ENCODE measurements at places on chromosomes 2 and 18.

DNA sequence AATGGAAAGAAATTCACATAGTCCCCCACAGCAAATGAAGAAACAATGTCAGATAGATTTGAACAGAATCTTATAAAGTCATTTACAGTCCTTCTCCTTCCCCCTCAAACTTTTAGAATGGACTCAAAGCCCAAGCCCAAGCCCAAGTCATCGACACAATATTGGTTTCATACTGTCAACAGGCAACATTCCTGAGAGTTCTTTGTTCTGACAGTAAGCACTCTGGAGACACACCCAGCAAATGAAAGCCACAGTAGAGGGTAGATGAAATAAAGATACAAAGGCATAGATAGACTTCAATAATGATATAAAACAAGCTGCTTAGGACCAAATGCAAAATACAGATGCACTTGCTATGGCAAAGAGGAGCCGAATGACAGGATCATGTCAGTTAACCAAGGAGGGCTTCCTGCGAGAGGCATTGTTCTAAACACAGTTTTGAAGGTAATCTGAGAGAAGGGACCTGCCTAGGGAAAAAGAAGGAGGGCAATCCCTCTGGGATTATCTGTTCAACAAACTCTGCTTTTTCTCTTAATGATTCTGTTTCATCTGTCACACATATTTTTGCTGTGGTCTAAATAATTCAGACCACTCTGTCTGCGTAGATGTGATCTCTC, 97.1 kb upstream of the MAP4K3 start:
- no peak for DNase-seq

DNA sequence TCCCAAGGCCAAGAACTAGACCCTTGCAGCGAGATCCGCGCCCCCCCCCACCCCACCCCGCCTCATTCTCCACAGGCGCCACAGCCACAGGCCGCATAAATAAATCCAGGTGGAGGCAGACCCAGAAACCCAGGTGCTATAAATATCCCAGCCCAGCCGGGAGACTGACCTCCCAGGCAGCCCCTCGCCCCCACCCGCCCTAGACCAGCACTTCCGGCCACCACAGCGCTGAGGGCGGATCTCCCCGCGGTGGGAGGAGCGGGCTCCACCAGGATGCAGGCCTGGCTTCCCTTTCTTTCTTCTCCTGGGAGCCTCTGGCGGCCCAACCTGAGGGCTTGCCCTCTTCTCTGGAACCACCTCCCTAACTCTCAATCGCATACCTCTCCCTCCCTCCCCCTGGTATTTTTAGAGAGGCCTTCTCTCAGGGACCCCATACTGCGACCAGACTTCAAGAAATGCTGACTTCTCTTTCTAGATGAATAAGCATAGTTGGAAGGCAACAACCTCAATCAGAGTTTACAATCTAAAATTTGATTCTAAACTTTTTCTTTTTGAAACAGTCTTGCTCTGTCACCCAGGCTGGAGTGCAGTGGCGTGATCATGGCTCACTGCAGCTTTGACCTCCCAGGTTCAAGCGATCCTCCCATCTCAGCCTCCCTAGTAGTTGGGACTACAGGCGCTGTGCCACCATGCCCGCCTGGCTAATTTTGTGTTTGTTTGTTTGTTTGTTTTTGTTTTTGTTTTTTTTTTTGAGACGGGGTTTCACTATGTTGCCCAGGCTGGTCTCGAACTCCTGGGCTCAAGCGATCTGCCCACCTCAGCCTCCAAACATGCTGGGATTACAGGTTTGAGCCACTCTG, 55.0 kb downstream of the PKDCC start:
- DNase-seq = no peak

GRCh38 chr2:23568626-23569190, 183.7 kb downstream of the KLHL29 start:
- DNase-seq = no peak

- DNase-seq = no peak
These were observed 86.3 kb upstream of the EFEMP1 start for GRCh38 chr2:56009758-56010458.

- DNase-seq = no peak
These were observed 220.7 kb downstream of the IKZF2 start for GRCh38 chr2:212930556-212931260.

DNA sequence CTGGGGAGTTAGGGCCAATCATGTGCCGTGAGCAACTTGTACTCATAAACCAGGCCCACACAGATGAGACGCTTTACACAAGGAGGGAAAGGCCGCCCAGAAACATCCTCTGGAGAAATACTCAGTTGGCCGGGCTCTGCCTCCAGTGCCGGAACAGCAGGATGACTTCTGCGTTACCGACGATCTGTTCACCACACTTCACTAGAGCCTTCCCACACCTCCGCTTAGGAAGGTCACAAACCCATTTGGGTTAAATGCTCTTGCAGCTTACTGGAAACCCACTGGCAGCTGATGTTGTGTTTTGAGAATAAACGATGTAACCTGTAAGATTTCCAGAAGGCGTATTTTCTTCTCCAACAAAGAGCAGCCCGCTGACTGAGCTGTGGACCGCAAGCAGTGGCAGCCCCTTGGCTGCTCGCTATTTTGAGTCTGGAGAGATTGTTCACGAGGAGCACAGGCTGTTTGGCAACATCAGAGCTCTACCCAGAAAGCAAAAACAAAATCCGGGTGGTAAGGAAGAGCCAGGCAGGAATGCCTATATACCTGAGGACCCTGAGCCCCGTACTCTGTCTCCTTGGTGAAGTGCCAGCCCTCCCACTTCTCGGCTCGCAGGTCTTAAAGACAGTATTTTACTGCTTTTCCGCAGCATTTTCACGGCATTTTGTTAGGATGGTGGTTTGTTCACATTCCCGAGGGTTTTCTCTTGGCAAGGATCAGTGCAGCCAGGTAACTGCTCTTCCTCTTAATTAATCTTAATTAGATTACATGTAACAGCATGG, 44.0 kb downstream of the COLEC12 start:
- no peak for DNase-seq

GRCh38 chr2:71790226-71791060, 337.1 kb downstream of the DYSF start:
- no peak for DNase-seq

GRCh38 chr2:68302281-68302875, 17.4 kb downstream of the CNRIP1 start:
- DNase-seq = no peak

DNA sequence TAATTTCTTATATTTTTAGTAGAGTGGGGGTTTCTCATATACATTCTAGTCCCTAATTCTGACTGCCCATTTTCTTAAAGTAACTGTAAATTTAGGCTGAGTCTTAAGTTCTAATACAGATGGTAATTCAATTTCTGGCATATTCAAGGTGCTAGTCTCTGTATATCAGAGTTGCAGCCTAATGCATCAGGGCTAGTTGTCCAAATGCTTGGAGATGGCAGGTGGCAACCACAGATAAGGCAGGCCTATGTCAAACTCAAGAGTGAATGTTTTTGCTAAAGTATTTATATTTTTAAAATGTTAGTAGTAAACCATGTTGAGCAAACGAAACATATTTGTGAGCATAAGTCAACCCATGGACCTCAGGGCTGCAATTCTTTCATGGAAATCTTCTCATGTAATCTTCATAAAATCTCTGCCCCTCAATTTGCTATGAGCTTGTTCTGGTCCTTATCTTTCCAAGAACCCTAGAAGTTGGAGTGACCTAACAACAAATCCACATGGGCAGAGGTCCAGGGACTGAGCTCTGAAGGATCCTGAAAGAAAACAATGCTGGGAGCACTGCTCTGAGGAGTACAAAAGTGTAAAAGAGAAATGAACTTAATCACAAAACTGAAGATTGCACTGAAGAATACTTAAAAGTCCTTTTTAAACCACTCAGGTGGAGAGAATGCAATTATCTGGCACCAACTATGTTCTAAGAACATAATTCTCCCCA, 27.3 kb upstream of the DSC2 start:
- DNase-seq = no peak

GRCh38 chr2:242075696-242076095, 206.2 kb downstream of the RTP5 start:
- no peak for DNase-seq

DNA sequence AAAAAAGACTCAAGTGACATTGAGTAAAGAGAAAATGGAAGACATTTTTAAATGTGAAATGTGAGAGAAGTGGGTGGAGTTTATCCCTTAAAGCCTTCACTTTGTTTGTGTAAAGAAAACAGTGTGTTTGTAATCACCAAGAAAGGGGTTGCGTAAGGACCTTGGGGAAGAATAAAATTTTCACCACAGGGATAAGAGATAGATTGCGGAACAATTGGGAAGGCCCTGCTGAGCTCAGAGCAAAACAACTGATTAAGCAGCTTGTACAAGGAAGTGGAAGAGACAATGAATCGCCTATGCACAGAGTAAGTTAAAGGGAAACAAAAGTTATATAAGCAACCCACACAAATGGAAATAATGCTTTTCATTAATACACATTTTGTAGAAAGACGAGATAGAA, 327.7 kb downstream of the RAD51AP2 start:
- no peak for DNase-seq

- no peak for DNase-seq
These were observed 65.4 kb downstream of the TRPM8 start for GRCh38 chr2:233982421-233983121.

Data from germinal center (tissue), 1 donor.